ENCODE measurements at places on chromosomes 2 and 18.

DNA sequence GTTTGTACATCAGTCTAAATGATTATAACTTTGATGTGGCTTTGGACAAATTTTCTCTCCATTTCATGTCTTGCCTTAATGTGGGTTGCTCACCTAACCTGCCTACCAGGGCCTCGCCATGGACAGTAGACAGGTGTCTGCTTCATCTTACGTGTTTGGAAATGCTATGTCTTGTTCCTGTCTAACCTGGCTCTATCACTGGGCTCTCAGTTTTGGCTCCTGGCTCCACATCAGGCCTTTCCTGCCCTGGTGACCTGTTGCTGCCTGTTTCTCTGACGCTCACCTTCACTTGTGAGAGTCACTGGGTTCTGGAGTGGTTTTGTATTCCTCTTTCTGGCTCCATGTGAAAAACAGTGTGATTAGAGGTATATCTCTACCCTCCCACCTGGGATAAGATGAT, 65.9 kb downstream of the PHLPP1 start:
- DNase-seq, result no peak

- DNase-seq, result no peak
Observed at GRCh38 chr2:174051068-174051467, 85.9 kb upstream of the SP3 start.

GRCh38 chr2:171652416-171652785, 34.9 kb upstream of the DYNC1I2 start:
- no peak for DNase-seq

DNA sequence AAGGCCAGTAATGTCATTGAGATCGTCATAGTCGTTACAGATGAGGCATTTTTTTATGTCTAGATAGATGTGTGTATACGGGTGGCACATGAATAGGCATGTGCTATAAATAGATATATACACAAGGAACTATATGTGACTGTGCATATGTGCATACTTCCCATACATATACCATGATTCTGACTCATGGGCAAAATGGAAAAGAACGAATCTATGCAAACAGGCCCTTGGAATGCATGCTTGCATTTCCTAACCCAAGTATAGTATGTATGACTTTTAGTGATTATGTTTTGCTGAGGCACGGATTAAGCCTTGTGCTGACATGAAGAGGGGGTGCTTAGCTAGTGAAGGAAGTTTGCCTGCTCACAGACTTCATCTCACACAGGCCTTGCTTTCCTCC, 111.7 kb downstream of the BCL11A start:
- DNase-seq, result no peak

- DNase-seq, result no peak
Observed at GRCh38 chr2:12714391-12715221, 2.1 kb upstream of the TRIB2 start.

- DNase-seq, result no peak
Observed at GRCh38 chr18:62784966-62785413, 69.6 kb downstream of the PHLPP1 start.

- DNase-seq, result no peak
Observed at GRCh38 chr2:45134014-45134413, 124.8 kb upstream of the SIX2 start.

DNA sequence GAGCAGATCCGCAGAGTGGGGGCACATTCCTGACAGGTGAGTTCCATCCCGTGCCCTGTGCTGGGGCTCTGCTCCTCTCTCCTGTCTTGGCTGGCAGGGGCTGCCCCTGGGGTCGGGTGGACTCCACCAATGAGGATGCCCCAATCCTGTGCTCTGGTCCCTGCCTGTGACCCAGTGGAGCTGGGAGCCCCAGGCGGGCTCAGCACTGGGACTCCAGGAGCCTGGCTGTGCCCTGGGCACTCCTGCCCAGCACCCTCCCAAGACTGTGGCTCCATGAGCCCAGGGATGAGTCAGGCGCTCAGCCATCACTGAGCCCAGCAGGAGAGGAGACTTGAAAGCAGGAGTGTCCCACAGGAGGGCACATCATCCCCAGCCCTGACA, 53.9 kb downstream of the MBP start:
- DNase-seq, result no peak

DNA sequence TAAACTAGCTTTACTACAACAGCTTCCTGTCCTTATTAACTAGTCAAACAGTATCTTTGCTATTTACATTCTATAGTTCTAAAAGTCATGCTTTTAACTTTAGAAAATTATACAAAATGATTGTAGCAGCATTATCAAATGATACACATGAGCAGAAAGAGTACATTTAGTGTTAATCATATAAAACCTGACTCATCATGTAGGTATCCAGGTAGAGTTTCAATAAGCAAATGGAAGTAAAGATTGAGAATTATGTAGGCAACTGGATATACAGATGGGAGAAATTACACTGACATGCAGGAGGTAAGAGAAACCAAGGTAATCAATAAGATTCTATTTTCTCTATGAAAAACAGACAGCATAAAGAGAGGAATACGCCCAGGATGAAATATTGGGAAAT, 33.8 kb downstream of the TRIP12 start:
- no peak for DNase-seq

DNA sequence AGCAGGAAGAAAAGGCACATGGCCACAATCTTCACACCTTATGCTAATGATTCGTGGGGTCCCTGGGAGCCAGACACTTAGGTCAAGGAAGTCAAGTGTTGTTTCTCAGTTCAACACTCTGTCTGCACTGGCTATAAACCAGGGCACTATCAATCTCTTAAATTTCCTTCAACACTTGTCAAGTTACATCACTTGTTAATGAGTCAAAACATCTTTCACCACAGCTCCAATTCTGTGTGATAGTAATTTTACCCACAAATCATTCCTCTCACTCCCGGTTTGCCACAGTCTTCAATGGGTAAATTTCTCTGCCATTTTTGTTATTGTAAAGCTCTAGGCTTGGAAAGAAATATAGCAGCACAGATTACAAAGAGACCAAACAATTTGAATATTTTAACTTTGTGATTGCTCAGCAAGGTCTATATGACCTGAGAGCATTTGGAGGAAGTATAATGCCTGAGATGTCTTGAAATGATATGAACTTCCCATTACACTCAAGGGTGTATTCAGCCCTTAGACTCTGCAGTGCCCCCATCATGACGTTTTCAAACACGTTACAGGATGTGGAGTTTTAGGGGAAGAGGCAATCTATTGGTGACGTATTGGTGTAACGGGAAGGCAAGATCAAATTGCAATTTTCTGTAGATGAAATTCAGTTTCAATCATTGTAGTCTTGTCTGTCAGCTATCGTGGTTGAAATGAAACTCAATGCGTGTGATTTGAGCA, 78.7 kb downstream of the ICOS start:
- no peak for DNase-seq

GRCh38 chr2:173997269-173997668, 32.1 kb upstream of the SP3 start:
- no peak for DNase-seq

DNA sequence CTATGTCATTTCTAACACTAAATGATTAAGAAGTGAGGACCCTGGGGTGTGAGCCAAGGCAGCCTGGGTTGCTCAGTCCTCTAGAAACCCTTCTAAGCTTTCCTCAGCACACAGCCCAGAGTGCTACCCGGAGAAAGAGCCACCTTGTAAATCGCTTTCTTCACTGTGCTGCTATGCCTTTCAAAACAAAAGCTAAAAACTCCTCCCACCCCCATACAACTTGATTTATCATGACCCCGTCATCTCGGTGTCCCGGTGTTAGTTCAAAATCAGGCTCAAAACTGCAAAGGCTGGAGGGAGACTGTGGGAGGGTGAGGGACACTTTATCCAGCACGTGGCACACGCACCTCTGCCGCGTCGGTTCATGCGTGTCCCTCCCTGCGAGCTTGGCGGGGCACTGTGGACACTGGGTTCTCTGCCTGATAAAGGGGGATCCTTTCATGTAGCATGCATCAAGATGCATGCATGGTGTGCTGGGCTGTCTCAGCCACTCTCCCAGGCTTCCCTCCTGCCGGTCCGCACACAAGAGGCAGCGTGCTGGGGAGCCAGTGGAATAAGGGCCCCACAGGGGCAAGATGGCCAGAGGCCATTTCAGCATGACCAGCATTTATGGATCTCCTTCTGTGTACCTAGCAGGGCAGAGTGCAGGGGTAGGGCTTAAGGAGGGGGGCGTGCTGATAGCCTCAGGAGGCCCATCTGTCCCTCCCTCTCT, 170.4 kb downstream of the SMAD7 start:
- no peak for DNase-seq

DNA sequence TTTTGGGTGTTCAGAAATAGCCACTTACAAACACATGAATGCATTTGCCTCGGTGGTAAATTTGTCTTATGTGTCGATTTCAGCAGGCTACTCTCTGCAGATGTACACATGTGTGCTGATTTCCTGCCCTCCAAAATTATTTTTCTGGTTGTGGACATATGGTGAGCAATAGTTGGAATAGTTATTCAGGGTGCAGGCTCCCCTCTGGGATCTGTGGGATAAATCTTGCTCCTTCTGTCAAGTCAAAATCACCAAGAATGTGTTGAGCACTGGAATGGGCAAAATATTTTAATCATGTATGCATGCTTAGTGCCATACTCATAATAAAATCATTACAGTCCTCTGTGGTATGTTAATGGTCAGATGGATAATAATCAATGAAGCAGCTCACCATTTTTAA, 684.5 kb downstream of the BCL11A start:
- no peak for DNase-seq

- DNase-seq, result no peak
Observed at GRCh38 chr18:78901923-78902794, 77.5 kb upstream of the SALL3 start.

DNA sequence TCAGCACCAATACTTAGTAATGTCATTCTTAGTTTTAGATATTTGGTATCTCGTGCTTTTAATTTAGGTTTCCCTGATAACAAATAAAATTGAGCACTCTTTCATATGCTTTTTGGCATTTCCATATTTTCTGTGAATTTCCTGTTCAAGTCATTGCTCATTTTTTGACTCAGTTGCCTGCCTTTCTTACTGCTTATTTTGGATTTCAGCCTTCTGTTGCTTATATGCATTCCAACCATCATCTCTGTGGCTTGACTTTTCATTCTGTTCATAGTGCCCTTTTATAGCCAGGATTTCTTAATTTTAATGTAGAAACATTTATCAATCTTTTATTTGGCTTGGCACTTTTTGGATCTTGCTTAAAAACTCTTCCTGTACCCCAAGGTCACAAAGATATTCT, 14.5 kb upstream of the KIF3C start:
- no peak for DNase-seq

- no peak for DNase-seq
Observed at GRCh38 chr18:55384551-55385275, 203.3 kb downstream of the TCF4 start.

DNA sequence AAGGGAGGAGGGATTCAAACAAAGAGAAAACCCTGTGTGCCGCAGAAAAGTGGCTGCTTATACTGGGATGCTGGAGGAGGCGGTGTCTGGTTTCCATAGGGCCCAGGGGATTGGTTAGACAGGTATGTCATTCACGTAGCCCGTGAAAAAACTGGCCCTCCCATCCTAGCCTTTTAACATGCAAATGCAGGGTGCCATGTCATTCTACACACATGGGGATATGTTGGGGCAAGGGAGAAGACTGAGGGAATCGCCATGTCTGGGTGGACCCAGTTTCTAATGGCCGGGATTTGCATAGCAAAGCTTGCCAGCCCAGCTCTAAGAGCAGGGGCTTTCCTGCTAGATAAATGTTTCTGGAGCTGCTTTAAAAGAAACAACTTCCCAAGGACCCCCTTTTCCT, 8.2 kb upstream of the RNU2-63P start:
- DNase-seq, result no peak

All from HFF-Myc (cell line).